Activated CD4-positive, alpha-beta T cell treated with anti-CD3 and anti-CD28 coated beads for 1 hour (primary cell): ENCODE measurements at places on chromosomes 4 and X.

DNA sequence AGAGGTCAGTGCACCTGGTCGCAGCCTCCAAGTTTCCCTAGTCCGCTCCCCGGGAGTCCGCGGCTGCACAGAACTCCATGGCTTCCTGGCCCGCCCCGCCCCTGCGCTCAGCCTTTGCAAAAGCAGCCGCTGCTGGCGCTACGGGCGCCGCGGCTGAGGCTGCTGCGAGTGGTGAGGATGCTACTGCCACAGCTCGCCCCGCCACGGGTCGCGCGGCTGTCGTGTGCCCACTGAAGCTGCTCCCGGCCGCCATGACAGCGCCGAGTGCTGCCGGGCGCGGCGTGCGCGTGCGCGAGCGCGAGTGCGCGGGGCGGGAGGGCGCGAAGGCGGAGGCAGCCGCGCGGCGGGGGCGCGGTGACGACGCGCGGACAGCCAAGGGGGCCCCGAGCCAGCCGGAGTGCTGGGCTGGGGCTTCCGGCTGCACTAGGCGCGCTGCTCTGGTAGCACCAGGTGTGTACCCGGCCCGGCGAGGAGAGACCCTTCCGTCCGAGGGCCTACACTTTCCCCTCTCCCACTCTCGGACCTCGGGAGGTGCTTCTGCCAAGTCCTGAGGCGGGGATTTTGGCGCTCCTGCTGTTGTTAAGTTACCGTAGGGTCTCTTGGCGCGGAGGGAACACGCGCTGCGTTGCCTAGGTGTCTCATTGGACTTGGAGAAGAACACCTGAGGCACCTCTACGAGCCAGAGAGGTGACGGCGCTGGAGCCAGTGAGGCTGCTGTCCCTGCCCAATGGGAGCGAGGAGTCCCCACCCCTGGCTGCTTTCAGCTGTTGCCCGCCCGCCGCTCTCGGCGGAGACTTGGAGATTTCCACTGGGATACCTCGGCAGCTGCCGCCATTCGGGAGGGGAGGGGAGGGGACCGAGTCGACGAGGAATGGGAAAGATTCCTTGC lies 619 bp upstream of the LRBA start:
- DNase-seq = peak; percentile 73

DNA sequence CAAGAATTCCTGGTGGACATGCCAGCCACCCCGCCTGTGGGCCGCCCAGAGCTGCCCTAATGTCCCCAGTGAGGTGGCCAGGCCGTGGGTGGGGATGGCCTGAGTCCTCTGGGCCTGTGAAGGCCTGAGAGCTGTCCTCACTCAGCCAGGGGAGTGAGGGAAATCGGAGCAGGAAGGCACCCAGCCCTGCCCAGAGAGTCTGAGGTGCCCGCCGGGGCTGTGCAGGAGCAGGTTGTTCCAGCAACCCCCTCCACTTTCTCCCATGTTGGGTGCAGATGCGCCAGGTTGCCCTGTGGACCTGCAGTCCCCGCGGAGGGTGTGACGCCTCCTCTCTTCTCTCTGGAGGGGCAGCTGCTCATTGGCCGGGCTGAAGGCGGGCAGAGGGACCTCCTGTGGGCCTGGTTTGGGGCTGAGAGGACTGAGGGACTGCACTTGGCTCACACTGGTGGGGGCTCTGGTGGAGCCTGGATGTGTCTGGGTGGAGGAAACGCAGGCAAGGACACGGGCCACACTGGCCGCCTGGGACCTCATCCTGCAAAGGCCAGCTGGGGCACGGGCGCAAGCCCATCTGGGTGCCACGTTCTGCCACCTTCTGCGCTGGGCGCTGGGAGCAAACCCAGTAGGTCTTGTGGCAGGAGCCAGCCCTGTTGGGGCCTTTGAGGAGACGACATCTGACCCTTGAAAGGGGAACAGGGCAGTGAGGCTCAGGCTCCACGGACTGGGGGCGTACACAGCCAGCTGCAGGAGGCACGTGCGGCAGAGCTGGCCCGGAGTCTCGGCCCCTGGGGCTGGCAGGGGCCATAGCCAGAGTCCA lies 14.0 kb downstream of the DOK7 start:
- DNase-seq = no peak

DNA sequence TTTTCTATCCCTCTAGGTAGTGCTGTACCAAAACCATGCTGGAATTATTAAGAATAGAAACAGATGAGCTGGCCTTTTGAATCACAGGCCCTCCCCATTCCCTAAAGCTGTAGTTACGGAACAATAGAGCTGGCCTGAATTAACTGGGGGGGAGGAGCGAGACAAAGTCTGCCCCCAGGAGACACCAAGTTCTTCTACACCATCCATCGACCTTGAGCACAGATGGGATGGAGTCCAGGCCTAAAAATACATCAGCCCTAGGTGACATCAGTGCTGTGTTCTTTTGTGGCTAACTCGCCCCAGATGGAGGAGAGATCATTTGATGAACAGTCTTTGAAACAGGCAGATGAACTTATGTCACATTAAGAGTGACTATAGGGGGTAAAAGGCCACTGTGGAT lies 49.6 kb downstream of the LHFPL1 start:
- DNase-seq = no peak

- DNase-seq = no peak
Observed at GRCh38 chr4:6366581-6366980, 96.9 kb downstream of the WFS1 start.

- no peak for DNase-seq
Observed at GRCh38 chr4:1283711-1284110, 6.0 kb upstream of the MAEA start.

DNA sequence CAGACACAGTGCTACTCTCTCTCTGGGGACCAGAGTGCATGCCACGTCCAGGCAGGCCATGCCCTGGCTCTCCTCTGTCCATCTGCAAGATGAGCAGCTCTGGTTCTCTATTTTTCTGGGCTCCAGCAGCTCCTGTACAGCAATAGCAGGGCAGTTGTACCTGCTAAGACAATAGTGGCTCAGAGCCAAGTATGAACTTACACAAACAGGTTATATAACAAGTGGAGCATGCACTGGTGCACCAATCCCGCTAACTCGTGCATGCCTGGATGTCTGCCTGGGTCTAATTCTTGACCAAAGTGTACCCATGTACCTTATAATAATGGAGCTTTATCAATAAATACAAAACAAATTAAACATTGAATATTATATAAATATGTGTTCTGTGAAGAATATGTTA lies 392.3 kb downstream of the CENPC start:
- no peak for DNase-seq

DNA sequence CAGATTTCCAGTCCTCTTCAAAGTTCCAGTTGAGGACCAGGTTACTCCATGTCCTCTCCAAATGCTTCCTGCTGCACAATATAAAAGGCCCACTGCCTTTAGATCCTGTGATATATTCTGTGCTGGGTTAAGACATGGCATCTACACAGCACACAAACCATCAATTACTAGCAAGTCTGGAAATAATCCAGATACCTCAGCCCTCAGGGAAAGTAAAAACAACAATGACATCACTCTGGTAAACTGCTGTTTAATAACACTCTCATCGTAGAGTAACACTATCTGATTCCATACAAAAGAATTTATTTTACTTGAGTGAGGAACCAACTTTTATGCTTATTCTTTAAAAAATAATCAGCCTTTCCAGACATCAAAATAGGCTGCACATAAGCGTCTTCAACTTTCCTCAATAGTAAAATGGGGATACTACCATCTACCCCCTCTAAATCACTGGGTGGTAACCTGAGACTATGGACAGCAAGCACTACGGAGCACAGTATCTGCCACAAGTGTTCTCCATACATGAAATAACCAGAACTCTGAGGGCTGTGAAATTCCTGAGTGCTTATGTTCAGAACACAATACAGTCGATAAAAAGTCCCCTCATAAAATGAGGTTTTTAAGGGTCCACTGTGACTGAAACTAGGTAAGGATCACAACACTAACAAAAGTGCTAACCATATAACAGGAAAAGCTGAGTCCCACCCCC lies 53.4 kb downstream of the ABCG2 start:
- DNase-seq = no peak

DNA sequence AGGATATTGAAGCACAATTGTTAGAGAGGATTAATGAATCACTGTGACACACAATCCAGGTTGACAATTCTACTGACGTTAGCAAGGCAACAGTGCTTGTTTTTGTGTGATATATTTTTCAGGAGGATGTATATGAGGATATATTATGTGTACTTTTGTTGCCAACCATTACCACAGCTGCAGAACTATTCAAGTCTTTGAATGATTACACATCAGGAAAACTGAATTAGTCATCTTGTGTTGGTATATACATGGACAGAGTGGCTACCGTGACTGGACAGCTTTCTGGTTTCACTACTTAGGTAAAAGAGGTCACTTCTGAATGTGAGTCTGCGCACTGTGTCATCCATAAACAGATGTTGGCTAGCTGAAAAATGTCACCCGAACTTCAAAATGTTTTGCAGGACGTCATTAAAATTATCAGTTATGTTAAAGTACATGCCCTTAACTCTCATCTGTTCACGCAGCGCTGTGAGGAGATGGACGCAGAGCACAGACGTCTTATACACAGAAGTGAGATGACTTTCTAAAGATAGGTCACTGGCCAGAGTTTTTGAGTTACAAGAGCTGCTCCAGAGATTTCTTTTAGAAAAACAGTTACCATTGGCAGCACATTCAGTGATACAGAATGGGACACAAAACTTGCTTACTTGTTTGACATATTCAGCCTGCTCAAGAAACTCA lies 69.0 kb downstream of the MRPL1 start:
- DNase-seq = no peak

DNA sequence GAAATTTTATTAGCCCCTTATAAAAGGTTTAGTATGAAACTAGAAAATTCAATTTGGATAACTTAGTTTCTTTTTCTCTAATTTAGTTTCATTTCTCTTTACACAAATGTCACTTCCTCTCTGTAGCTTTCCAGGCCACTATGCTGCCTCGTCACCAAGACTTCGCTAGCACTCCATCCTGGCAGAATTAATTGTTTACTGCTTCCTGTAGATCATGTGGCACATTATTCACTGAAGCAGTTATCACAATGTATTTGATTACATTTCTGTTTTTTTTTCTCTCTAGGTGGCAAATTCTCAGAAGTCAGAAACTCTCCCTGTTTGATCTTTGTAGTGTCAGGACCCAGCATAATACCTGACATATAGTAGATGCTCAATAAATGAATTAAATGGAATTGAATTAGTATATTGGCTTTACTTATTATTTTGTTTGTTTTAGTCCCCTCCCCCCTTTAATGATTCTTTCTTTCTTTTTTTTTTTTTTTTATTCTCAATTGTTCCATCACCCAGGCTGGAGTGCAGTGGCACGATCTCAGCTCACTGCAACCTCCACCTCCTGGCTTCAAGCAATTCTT lies 9.3 kb upstream of the SAT1 start:
- peak; percentile 35 for DNase-seq

DNA sequence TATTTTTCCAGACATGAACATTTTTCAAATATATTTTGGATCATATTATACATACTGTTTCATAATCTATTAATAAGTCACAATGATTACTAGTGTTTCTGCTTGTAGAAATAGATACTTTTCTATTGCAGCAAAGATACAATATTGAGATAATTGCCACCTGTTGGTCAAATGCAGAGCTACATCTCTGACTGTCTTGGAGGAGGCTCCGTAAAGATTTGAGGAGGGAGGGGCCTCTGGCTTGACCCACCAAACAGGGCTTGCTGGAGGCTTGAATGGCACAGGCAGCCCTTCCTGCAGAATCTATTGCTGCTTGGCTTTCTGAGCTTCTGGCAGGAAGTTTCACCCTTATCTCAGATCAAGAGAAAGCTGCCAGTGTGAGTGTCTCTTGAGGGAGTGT lies 99.3 kb upstream of the ARMCX2 start:
- no peak for DNase-seq

DNA sequence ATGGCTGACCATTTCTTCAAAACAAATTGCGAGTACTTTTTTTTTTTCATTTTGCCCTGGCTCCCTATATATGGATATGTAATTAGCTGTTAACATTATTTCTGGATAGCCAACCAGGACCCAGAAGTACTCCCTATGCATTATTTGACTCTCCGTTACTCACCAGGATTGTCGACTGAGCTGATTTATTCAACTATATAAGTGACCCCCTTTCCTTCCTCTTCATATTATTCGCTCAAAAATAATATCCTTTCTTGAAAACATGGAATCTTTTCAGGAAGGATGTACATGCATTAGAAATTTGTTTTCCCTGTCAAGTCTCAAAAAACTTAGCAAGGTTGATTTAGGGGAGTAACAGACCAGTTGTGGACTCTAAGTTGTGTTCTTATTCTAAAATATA lies 114.1 kb upstream of the KLHL4 start:
- no peak for DNase-seq

DNA sequence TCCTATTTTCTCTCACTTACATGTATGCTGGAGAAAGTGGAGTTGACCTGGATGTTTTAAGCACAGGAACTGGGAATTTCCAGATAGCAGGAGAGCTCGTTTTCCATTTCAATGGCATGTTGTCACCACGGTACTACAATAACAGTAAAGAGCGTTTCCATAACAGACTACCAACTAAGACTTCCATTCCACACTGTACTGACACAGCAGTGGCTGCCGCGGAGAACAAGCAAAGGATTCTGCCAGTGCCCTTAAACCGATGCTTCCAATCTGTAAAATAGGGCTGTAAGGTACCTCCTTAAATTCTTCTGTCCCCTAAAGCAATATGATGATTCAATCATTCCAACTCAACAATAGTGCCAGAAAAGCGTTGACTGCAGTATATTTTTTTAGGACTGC lies 143.9 kb downstream of the KLHL13 start:
- no peak for DNase-seq

- no peak for DNase-seq
Observed at GRCh38 chr4:88147799-88148217, 10.6 kb downstream of the ABCG2 start.

GRCh38 chr4:153927451-153927850 lies 138.6 kb upstream of the SFRP2 start:
- DNase-seq = no peak

- no peak for DNase-seq
Observed at GRCh38 chr4:176188654-176189053, 6.7 kb downstream of the SPATA4 start.
